ENCODE measurements at places on chromosomes 12 and 14. TPM values are rescaled to one million over a fixed set of nuclear protein-coding genes. Genes with fewer than 3 reads are reported as not detected.

- H3K27ac ChIP-seq, result no peak overlapping the region
- H3K4me3 ChIP-seq, result no peak overlapping the region
- DNase-seq, result no peak
- H3K36me3 ChIP-seq, result peaks cover 2% of the 10 kb centered on the region
- H3K27me3 ChIP-seq, result no peaks in the 10 kb centered on the region
- H3K4me1 ChIP-seq, result peaks cover 8% of the 10 kb centered on the region
These were observed 42.6 kb downstream of the TRAF3 start for GRCh38 chr14:102819747-102820330.

- H3K4me1 ChIP-seq, result no peaks in the 10 kb centered on the region
- peaks cover 20% of the 10 kb centered on the region for H3K36me3 ChIP-seq
- H3K27me3 ChIP-seq, result no peaks in the 10 kb centered on the region
- H3K4me3 ChIP-seq, result no peak overlapping the region
- H3K27ac ChIP-seq, result peak overlapping the region; percentile 91
These were observed 923 bp downstream of the STAT2 start for GRCh38 chr12:56358836-56359532.

GRCh38 chr12:30973175-30973574 lies 46.6 kb downstream of the TSPAN11 start:
- H3K36me3 ChIP-seq, result no peaks in the 10 kb centered on the region
- no peaks in the 10 kb centered on the region for H3K4me1 ChIP-seq
- DNase-seq, result no peak

GRCh38 chr12:77218278-77218677 lies 152.9 kb upstream of the E2F7 start:
- H3K27ac ChIP-seq, result no peak overlapping the region
- no peaks in the 10 kb centered on the region for H3K4me1 ChIP-seq
- H3K36me3 ChIP-seq, result no peaks in the 10 kb centered on the region
- H3K4me3 ChIP-seq, result no peak overlapping the region
- H3K27me3 ChIP-seq, result no peaks in the 10 kb centered on the region
- no peak for DNase-seq

- no peak for DNase-seq
- H3K27ac ChIP-seq, result no peak overlapping the region
- no peaks in the 10 kb centered on the region for H3K27me3 ChIP-seq
- H3K4me1 ChIP-seq, result no peaks in the 10 kb centered on the region
- no peak overlapping the region for H3K4me3 ChIP-seq
- no peaks in the 10 kb centered on the region for H3K36me3 ChIP-seq
These were observed 25.1 kb downstream of the SLC4A8 start for GRCh38 chr12:51449580-51450246.

GRCh38 chr12:69527506-69528272 lies 57.5 kb downstream of the FRS2 start:
- H3K27ac ChIP-seq, result no peak overlapping the region
- no peak for DNase-seq
- H3K4me3 ChIP-seq, result no peak overlapping the region

DNA sequence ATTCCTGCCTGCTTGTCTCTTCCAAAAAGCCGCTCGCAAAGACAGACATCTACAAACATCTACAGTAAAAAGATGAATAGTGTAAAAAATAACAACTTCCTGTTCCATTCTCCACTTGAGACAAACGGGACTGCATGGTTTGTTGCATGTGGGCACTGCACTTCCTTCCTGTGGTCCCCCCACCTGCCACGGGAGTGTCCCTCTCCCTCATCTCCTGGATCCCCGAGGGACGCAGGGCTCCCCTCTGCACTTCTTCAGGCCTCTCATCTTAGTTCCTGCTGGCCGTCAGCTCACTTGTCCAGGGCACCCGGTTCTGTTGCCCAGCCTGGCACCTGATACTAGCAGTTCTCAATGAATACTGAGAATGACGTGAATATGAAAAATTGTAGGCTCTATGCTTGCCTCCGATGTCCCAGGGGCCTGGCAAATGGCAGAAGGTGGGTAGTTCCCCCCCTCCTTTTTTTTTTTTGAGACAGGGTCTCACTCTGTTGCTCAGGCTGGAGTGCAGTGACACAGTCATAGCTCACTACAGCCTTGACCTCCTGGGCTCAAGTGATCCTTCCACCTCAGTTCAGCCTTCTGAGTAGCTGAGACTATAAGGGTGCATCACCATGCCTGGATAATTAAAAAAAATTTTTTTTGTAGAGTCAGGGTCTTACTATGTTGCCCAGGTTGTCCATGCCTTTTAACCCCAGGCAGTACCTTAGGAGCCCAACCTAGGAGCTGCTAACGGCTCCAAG lies 3.5 kb upstream of the KLC1 start:
- peaks cover 2% of the 10 kb centered on the region for H3K36me3 ChIP-seq
- no peak for DNase-seq
- no peak overlapping the region for H3K4me3 ChIP-seq

- H3K27ac ChIP-seq, result no peak overlapping the region
- no peak overlapping the region for H3K4me3 ChIP-seq
- H3K4me1 ChIP-seq, result no peaks in the 10 kb centered on the region
- H3K36me3 ChIP-seq, result no peaks in the 10 kb centered on the region
- no peak for DNase-seq
These were observed 114.8 kb downstream of the ESRRB start for GRCh38 chr14:76490735-76491134.

C12orf54 gene
- not detected for polyA plus RNA-seq

RERGL gene
- polyA plus RNA-seq, result not detected

GRIN2B gene
- polyA plus RNA-seq, result 0.06 TPM

WSCD2 gene
- polyA plus RNA-seq, result not detected
